ENCODE measurements at places on chromosomes 11 and 22. TPM values are rescaled to one million over a fixed set of nuclear protein-coding genes. Genes with fewer than 3 reads are reported as not detected.

The CFAP300 gene
- total RNA-seq: 3.9 TPM

The HTR3A gene
- not detected for total RNA-seq

The ZNF74 gene
- total RNA-seq: 18.5 TPM

DNA sequence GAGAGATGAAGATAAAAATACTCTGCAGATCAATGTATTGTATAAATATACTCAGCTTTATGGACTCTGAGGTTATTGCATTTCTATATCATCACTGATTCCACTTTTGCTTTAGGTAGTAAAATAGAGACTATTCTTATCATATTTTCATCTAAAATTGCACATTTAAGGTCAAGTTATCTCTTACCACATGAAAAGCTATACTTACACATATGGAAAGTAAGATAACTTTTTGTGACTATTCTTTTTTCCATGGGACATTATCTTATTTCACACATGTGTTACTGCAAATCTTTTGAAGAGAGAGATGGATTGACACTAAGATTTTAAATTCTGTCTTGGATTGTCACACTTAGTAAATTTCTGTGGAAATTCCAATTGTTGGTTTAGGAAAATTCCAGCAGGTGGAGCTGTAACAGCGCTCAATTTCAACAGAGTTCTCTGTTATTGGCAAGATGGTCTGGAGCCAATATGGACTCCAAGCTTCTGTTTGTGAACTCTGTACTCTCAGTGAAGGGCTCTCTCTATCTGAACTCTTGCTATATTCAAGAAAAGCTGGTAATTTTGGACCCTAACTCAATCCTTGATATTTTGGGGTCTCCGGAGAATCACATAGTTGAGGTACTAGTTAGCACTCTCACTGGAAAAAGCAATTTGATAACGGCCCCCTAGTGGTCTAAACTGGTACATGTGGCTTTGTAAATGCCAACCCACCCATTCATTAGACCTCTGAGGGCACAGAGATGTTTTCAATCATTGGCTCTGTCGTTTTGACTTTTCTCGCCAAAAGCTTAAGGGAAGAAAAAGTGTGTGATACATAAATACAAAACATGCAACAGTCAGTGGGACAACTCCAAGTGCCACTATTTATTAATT, 429.7 kb downstream of the ETS1 start:
- H3K27me3 ChIP-seq: no peaks in the 10 kb centered on the region
- H3K36me3 ChIP-seq: no peaks in the 10 kb centered on the region
- peak; percentile 93 for DNase-seq
- peaks cover 32% of the 10 kb centered on the region for H3K4me1 ChIP-seq
- H3K4me3 ChIP-seq: peak overlapping the region; percentile 46

DNA sequence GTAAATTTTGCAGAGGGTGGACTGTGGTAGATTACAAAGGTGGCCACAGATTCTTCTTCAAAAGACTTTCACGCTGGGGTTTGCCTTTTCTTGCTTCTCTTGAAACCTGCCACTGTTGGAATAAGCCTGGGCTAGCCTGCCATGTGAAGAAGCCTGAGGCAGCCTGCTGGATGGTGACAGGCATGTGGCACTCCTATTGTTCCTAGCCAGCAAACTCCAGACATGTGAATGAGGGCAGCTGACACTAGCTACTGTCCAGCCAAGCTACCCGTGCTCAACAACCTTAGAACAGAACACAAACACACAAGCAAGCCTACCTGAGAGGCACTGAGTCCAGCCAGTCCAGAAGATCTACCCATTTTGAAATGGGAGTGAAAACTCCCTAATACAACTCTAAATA, 322.7 kb upstream of the LARGE1 start:
- H3K27ac ChIP-seq: no peak overlapping the region
- no peak for DNase-seq
- H3K4me1 ChIP-seq: no peaks in the 10 kb centered on the region
- no peaks in the 10 kb centered on the region for H3K27me3 ChIP-seq
- no peaks in the 10 kb centered on the region for H3K36me3 ChIP-seq
